Stimulated activated CD4-positive, alpha-beta T cell treated with anti-CD3 and anti-CD28 coated beads, Interleukin-1b, Interleukin-23, amount 100 ng/mL, for 1 hour (primary cell): ENCODE measurements at places on chromosomes 6 and 20.

GRCh38 chr6:41677124-41677921 lies 39.1 kb downstream of the MDFI start:
- DNase-seq: no peak

- DNase-seq: no peak
Observed at GRCh38 chr6:5941188-5941587, 65.5 kb downstream of the NRN1 start.

- DNase-seq: no peak
Observed at GRCh38 chr20:50303573-50304500, 113.2 kb downstream of the CEBPB start.

GRCh38 chr6:108120311-108120710 lies 45.5 kb upstream of the NR2E1 start:
- no peak for DNase-seq

- DNase-seq: no peak
Observed at GRCh38 chr6:6392214-6393068, 72.0 kb upstream of the F13A1 start.

GRCh38 chr6:68975816-68976215 lies 340.7 kb downstream of the ADGRB3 start:
- no peak for DNase-seq

GRCh38 chr6:150880336-150880735 lies 14.8 kb downstream of the MTHFD1L start:
- no peak for DNase-seq

GRCh38 chr6:119215885-119216590 lies 133.5 kb downstream of the MAN1A1 start:
- DNase-seq: no peak

DNA sequence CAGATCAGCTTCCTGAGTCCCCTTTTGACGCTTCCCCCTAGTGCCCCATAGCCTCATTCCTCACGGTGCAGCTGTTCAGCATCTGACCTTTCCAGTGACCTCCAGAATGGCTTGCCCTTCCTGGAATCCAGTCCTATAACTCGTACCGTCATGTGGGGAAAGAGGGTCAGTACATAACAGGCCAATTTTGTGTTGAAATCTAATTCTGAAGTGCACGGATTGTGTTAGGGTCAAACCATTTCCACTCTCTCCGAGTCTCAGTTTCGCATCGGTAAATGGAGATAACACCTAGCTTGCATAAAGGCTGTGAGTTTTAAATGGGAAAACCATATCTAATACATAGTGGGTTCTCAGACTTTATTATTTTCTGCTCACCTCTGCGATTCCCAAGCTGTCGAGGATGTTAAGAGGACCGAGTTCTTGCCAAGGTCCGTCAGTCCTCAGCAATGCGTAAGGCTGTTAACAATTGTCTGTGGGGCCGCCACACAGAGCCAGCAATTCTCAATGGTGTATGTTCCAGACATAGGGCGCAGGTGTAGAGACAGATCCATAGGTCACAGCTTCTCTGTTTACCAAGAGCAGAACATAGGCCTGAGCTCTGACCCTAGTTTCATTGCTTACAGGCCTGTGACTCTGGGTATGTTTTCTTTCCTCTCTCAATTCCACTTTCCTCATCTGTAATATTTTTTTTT lies 45.5 kb upstream of the CCR6 start:
- DNase-seq: no peak

DNA sequence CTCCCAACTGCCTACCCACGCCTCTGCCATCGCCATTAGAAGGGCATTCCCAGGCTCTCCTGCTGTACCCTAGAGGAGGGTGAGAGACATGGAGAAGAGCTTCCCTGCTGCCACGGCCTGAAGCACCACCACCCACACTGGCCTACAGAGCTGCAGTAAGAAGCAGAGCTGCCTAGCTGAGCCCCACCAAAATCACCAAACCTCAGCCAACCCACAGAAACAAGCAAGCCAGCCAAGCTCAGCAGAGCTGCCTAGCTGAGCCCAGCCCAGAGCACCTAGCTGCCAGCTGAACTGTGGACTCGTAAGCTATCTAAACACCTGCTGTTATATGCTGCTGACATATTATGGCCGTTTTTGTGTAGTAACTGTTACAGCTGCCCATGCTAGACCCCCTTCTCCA lies 149.2 kb downstream of the PCSK2 start:
- DNase-seq: no peak

DNA sequence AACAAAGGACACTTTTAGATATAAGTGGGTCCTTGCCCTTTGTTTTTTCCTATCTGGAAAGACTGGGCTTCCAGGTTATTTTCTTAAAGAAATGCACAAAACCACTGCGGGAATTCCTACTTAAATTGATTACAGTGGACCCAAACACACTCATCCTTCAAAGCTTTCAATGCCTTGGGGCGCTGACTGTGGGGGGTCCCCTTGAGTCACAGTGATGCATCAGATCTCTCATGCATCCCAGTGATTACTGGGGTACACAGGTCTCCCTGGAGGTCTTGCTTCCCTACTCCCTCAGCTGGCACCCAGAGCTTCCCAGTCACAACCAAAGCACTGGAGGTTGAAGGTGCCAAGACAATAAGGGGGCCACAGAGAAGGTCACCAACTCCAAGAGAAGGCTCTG lies 20.7 kb downstream of the ABHD12 start:
- DNase-seq: no peak

- DNase-seq: no peak
Observed at GRCh38 chr20:9128568-9128967, 59.7 kb downstream of the PLCB4 start.

DNA sequence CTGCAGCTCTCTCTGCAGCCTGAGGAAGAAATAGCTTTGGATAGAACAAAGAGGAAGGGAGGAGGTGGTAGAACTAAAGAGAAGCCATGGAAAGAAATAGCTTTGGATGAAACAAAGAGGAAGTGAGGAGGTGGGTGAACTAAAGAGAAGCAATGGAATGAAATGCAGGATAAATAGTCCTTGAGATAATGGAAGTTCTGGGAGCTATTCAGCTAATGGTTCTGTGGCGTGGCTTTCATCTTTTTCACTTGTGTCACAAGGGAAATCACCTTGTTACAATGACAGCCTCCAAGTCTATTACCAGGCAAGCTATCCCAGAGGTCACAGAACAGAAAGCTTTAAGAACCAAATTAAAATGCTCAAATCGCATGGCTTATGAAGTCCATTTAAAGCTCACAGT lies 141.3 kb upstream of the ARG1 start:
- DNase-seq: no peak

- DNase-seq: no peak
Observed at GRCh38 chr6:1491591-1492319, 102.4 kb downstream of the FOXF2 start.

DNA sequence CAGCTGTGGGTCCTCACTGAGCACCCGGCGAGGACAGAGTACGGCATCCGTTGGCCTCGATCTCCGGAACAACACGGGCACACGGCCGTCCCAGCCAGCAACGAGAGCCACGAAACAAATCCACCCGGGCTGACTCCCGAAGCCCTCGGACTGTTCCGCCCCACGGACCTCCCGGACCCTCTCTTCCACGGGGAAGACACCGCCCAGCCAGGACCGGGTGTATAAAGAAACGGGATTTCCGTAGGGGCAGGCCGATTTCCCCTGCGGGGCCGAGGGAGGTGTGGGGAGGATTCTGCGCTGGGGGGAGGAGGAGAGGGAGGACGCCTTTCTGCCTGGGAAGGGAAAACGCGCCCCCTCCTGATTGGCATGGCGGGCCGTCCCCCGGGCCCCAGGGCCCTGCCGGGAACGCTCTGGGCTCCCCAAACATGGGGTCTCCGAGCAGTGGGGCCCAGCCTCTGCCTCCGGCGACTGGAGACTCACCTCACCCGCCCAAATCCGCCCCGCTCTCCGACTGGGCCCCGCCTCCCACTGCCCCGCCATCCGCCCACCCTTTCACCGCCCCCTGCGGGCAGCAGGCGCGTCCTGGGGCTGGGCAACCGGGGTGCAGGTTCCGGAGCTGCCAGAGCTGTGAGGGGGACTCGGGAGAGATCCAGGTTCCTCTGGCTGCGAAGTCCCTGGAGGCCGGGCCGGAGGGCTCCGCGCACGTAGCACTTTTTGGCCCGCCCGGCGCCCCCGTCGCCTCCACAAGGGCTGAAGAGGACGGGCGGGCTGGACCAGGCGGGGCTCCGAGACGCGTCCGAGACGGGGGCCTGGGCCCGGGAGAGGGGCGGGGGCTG lies 679 bp upstream of the PPDPF start:
- no peak for DNase-seq

DNA sequence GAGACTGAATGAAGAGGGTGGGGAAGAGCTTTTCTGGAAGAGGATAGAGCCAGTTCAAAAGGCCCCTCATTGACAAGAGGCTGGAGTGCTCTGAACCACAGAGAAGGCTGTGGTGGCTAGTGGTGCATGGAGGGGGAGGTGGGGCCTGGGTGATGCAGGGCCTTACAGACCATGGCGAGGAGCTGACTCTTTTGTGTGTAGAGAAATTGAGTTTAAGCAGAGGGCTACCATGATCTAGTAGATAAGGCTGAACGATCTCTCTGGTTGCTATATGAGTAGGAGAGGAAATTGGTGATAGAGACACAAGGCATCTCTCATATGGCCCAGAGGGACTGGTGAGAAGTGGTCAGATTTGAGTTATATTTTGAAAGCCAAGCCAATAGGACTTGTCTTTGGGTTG lies 137.6 kb downstream of the UST start:
- no peak for DNase-seq

GRCh38 chr6:134373282-134373922 lies 55.5 kb upstream of the SGK1 start:
- no peak for DNase-seq

GRCh38 chr6:101465863-101466262 lies 72.4 kb downstream of the GRIK2 start:
- no peak for DNase-seq

DNA sequence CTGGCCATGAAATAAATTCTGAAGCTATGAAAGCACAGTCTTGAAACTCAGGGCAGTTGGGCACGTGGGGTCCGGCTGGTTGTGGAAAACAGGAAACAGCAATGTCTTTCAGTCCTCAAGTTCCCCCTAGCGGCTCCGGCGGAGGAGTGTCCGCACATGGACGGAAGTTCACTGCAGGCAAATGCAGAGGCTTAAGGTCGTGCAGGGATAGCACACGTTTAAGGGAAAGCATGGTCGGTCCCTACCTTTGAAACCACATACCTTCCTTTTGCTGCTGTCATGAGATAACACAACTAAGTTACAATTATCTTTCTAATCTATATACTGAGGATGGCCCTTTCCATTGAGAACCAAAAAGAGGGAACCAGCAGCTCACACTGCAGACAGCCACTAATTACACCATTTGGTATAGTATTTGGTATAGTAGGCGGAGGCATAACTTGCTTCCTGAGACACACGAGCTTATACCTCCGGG lies 52.6 kb upstream of the NFATC2 start:
- peak; percentile 34 for DNase-seq

DNA sequence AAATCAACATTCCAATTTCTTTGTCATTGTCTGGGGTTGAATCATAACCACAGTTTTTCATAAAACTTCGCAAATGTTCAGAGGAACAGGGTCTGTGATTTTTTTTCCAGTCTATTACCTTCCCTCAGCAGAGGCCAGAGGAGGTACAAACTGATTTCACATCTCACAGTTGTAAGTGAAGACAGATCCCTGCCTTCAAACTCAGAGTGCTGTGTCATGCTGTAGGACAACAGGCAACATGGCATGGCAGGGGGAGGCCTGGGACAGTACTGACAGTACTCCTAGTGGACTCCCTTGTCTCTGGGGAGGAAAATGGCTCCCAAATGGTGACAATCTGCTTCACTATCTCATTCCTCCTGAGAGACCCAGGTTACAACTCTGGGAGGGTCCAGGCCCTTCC lies 308.6 kb downstream of the CDC5L start:
- no peak for DNase-seq

DNA sequence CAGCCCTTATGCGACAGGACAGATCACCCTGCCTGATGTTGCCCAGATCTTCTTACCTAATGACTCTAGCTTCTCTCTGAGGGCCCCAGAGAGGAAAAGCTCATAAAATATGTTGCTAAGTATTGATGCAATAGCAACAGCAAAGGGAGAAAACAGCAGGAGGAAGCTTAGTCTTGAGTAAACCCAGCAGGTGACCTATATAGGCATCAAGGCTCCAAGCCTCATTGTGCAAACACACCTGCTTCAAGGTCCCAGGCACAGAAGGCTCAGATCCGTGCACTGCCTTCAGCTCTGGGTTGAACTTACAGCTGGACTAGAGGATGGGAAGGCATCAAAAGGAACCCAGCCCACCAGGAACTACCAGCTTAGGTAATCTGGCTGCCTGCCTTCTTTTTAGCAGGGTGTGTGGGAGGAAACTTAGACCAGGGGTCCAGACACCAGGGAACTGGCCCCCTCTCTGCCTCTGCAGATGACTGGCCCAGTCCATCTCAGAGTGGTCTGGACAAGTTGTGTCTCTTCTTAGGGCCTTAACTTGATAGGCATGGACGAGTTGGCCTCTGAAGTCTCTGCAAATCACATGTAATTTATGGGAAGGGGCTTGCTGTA lies 34.4 kb downstream of the TGM3 start:
- no peak for DNase-seq

- DNase-seq: no peak
Observed at GRCh38 chr6:142954844-142955243, 9.9 kb upstream of the HIVEP2 start.

GRCh38 chr6:32603888-32604287 lies 14.2 kb upstream of the HLA-DRB1 start:
- DNase-seq: no peak

GRCh38 chr6:13331516-13332348 lies 3.4 kb upstream of the TBC1D7 start:
- no peak for DNase-seq

DNA sequence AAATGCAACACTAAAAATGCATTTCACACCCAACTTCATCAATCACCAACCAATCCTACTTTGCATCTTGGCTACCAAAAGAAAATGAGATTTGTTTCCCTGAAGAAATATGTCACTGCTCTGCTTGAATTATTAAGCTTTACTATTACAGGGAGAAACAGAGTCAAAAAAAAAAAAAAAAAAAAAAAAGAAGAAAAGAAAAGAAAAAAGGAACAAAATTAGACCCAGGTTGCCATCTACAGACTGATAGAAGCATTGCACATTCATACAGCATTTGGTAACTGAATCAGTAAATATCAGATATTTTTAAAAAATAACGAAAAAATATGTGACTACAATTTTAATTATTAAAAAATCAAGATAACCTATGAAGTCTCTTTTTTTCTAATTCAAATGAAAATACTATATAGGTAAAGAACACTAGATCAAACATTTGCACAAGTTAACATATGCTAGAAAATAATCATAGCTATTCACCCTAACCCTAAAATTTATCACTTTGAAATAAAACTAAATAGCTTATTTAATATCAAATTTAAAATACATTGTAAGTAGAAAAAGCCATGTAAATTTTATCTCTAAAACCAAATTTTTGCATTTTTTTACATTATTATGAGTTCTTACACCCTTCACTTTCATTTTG lies 83.3 kb downstream of the DCDC2 start:
- no peak for DNase-seq

GRCh38 chr6:107594736-107595135 lies 104.8 kb downstream of the SOBP start:
- DNase-seq: no peak

DNA sequence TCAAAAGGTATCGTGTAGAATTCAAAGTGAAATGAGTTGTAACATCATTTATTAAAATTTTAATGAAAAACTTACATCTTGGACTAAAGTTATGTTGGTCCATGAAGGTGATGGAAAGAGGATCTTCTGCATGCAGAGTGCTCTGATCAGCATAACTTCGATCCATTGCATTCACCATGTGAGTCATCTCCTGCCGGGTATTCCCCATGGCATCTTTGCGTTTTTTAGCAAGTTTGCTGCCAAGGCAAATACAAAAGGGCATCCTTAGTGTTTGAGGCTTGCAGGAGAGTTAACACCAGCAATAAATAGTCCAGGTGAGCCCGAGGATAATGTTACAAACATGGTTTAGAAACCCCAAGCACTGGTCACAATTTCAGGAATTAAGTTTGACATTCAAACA lies 104.2 kb upstream of the THEMIS start:
- no peak for DNase-seq

GRCh38 chr6:100891079-100891478 lies 9.9 kb upstream of the ASCC3 start:
- no peak for DNase-seq
